ENCODE measurements at places on chromosomes 7 and 10.

GRCh38 chr10:15877836-15878576 is 17.7 kb upstream of the MINDY3 start:
- DNase-seq: no peak

DNA sequence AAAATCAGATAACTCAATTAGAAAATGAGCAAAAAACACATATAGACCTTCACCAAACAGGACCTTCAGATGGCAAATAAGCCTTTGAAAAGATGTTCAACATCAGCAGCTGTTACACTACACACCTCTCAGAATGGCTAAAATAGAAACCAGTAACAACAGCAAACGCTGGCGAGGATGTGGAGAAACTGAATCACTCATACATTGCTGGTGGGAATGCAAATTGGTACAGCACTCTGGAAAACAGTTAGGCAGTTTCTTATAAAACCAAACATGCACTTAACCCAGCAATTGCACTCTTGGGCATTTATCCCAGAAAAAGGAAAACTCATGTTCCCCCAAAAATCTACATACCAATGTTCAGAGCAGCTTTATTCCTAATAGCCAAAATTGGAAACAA is 37.7 kb upstream of the SMARCD3 start:
- DNase-seq: no peak

GRCh38 chr7:142906643-142907042 is 21.1 kb upstream of the TRPV6 start:
- no peak for DNase-seq

GRCh38 chr10:78044699-78045098 is 11.0 kb downstream of the RPS24 start:
- DNase-seq: no peak

GRCh38 chr10:108436096-108436495 is 1271.6 kb upstream of the SORCS1 start:
- no peak for DNase-seq

Data from stimulated activated CD8-positive, alpha-beta memory T cell treated with anti-CD3 and anti-CD28 coated beads, Interleukin-7, amount 100 ng/mL, for 1 hour (primary cell).